ENCODE measurements at places on chromosomes 7 and 10.
A peak's percentile ranks its signal among the peaks of the same experiment; 100 is the strongest.

DNA sequence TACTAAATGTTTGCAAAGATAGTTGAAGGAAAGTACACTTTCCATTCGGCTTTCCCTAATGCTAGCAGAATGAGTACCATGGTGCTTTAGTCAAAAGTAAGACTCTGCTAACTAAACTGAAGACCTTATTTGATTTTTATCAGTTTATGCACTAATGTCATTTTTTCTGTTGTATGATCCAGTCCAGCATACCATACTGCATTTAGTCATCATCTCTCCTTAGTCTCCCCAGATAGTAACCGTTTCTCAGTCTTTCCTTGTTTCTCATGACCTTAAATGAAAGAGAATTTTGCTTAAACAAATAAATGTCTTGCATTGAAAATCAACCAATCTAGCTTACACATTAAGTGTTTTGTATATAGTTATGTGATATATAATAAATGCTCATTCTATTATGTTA is 529.5 kb upstream of the SEMA3D start:
- DNase-seq, result no peak

GRCh38 chr7:134804854-134805253 is 25.4 kb downstream of the CALD1 start:
- DNase-seq, result no peak

DNA sequence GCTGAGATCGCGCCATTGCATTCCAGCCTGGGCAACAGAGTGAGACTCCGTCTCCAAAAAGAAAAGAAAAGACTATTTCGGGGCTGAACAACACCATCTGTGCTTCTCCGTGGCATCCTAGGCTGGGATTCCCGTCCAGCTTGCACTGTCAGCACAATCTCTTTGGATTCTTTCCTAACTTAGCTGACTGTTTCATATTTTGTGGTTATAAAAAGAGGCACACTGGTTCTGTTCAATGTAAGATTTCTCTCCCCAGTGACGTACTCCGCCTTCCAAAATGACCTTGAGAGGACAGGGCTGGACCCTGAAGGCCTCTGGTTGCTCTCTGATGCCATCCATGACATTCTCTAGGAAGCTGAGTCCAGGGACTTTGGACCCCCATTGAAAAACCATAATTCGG is 8.8 kb downstream of the ZNHIT1 start:
- no peak for DNase-seq

DNA sequence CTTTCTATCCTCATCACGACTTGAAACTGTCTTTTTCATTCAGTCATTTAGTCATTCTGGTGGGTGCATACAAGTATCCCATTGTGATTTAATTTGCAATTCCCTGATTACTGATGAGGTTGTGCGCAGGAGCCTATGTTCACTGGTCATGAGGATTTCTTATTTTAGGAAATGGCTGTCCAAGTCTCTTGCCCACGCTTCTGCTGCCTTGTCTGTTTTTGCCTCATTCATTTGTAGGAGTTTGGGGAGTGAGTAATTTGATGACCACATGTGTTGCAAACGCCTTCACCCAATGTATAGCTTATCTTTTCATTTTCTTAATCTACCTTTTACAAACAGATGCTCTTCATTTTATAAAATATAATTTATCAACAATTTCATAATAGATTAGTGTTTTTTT is 127.3 kb downstream of the ARHGAP22 start:
- no peak for DNase-seq

DNA sequence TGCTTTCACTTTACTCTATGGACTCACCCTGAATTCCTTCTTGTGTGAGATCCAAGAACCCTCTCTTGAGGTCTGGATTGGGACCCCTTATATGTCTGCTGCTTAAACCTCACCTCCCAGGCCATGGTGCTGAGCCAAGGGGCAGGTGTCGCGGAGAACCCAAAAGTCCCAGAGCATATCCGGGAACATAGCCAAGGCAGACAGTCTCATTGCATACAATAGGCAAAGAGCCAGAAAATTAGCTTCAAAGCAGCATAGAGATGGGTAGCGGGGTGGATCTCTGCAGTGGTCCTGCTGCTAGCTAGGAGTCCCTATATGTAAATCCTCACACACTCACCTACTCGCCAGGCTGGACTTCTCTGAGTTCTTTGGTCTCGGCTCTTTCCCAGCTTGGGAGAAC is 5.5 kb downstream of the CCL24 start:
- DNase-seq, result no peak

- peak; percentile 62 for DNase-seq
These were observed 175.0 kb upstream of the PITRM1 start for GRCh38 chr10:3347413-3348182.
